ENCODE measurements at places on chromosomes 1 and 21.

DNA sequence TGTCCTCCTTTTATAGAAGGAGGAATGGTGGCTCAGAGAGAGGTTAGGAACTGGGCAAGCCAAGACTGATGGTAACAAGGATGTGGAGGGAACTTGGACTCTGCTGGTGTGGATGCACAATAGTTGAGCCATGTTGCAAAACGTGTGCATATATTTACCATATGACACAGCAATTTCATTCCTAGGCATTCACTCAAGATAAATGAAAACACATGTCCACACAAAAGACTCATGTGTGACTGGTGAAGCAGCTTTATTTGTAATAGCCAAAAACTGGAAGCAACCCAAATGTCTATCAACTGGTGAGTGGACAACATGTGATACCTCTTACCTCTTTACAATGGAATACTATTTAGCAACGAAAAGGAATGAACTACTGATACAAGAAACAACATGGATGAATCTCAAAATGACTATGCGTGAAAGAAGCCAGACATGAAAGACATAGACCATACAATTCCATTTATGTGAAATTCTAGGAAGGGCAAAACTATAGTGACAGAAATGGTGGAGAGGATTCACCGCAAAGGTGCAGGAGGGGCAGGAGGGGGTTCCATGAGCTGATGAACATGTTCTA, 36.2 kb downstream of the CAMK2N1 start:
- DNase-seq = no peak

DNA sequence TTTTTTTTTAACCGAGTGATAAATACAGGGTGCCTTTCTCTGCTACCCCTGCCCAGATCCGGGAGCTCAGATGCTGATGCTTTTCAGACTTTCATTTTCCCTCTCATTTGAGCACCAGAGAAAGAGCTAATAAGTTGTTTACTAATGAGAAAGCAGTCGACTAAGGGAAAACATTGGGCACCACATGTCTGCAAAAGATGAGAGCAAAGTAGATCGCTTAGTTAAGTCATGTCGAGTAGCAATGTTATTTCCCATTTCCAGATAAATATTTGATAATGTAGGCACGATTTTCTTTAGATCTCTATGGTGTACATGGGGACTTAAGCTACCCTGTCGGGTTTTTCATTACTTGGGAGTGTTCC, 1.2 kb downstream of the PKN2 start:
- DNase-seq = no peak

- DNase-seq = no peak
Measured at GRCh38 chr1:172142324-172142723, 278.2 kb upstream of the C1orf105 start.

GRCh38 chr1:45833361-45833760, 29.9 kb downstream of the MAST2 start:
- DNase-seq = no peak

DNA sequence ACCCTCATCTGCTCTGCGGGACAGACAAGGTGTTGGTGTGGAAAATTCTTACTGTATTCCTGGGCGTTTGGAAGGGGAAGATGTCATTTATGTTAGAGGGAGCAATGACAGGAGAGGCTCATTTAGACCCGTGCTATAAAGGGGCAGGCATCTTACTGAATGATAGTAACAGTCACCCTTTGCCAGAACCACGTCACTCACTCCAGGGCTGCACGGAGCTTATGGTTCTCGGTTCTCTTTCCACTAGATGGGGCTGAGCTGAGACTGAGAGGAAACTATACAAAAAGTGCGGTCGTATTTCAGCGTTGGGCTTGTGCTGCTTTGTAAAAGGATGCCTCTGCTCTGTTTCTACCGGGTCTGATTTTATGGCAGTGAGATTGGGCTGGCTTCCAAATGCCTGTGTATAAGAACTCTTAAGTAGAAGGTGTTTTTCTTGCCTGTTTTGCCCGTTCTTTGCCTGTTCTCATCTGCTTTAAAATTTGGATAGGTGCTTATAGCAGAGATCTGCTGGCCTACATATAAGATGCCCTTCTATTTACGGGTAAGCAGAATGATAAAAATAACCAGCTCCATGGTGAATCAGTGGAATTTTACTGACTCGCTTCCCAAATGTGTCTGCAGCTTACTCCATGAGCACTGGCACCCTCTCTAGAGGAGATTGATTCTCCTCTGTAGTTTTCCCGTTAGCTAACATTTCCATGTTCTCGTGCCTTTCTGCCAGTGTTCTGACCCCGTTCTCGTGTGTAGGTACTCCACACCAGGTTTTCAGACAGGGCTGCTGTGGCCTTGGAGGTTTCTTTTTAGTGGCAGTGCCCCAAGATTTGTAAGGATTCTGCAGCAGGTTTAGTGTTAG, 55.9 kb downstream of the MRPS6 start:
- peak; percentile 73 for DNase-seq

DNA sequence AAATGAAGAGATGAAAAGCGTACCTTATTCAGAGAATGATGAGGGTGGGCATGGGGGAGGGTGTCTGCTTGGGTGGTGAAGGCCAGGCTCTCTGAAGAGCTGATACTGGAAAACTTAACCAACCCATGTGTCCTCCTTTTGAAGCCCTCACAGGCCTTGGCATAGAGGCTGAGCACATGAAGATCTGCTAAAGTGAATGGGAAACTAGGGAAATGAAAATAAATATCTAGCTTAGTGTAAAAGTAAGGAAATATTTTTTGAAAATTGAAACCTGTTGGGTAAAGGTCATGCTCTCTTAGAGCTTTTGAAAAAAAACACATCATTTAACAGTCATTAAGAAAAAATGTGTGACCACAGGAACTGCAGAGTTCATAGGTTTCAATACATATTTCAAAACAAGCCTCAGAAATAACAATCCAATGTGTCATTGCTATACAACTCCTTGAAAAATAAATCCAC, 40.5 kb upstream of the RALGPS2 start:
- DNase-seq = no peak

DNA sequence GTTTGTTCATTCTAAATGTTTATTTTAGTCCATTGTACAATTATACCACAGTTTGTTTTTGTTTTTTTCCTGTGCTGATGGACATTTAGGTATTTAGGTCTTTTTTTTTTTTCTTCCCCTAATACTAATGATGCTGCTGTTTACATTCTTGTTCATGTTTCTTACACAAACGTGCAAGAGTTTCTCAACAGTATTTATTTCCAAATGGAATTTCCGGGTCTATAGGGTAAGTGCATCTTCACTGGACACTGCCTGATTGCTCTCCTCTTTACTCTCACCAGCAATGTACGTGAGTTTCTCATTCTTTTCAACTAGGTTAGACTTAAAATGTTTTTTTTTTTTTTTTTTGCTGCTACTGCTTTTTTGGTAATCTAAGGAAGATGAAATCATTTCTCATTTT, 122.7 kb downstream of the PPP1R12B start:
- DNase-seq = no peak

DNA sequence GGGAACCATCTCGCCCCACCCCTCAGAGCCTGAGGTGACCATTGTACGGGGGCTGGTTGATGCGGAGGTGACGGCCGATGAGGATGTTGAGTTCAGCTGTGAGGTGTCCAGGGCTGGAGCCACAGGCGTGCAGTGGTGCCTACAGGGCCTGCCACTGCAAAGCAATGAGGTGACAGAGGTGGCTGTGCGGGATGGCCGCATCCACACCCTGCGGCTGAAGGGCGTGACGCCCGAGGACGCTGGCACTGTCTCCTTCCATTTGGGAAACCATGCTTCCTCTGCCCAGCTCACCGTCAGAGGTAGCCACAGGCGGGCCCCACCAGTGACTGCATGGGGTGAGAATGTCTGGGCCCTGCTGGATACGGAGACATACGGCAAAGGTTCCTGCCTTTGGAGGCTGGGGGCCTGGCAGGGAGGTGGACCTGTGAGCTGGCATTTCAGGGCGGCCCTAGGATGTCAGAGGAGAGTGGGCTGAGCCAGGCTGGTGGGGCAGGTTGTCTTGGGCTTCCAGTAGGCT, 98.5 kb downstream of the TRIM11 start:
- DNase-seq = no peak

- DNase-seq = no peak
Measured at GRCh38 chr1:95832370-95832769, 598.4 kb downstream of the RWDD3 start.

DNA sequence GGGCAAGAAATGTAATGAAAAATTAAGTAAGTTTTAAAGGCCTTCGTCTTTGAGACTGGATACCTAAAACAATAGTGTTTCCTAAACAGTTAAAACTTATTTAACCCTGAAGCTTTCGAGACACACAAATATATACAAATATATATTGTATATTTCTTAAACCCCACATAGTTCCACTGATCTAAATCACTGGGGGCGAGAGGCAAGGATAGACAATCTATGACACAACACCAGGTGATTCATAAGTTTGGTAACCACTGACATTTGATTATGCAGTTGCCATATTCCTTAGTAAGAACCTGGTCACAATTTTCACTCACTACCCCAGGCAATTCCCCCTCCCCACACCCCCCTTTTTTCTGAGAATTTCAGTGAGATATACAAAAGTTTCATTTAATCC, 55.3 kb upstream of the BOLA1 start:
- peak; percentile 28 for DNase-seq

- DNase-seq = no peak
Measured at GRCh38 chr1:11813021-11813420, 7.0 kb downstream of the CLCN6 start.

- no peak for DNase-seq
Measured at GRCh38 chr1:8796812-8797211, 20.6 kb downstream of the RERE start.

- peak; percentile 15 for DNase-seq
Measured at GRCh38 chr1:172089768-172090510, 248.6 kb downstream of the DNM3 start.

- DNase-seq = no peak
Measured at GRCh38 chr1:107950464-107950863, 14.5 kb downstream of the VAV3 start.

DNA sequence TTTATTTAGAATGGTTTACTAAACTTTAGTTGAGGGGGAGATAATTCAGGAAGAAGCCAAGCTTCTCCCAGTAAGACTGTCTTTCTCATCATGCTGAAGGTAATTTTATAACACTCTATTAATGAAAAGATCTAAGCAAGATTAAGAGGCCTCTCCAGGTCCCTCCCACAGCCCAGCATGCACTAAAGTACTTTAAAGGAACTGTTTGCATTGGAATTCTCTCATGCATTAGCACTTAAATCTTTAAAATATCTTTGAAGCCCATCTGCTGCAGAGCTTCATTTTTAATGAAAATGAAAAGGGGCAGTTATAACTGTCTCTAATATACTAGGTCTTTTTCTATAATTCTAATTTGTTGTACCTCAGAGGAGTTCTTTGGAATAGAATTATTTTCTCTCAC, 1379.1 kb upstream of the ADGRL4 start:
- no peak for DNase-seq

DNA sequence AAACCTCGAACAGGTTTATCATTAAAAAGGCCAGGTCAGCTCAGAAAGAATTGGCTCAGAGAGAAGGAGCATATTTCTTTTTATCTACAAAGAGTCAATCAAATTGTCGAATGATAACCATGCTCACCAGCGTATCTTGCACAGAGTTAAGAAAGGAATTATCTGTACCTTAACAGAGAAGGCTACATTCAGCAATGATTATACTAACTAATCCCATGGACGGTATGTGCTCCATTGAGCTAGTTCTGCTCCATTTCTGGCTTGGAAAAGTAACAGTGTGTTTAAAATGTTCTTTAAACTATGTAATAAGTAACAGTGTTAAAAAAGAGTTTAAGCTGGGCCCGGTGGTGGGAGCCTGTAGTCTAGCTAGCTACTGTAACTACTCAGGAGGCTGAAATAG, 4.2 kb downstream of the UBR4 start:
- no peak for DNase-seq

GRCh38 chr1:29672416-29673227, 436.3 kb downstream of the PTPRU start:
- DNase-seq = no peak

DNA sequence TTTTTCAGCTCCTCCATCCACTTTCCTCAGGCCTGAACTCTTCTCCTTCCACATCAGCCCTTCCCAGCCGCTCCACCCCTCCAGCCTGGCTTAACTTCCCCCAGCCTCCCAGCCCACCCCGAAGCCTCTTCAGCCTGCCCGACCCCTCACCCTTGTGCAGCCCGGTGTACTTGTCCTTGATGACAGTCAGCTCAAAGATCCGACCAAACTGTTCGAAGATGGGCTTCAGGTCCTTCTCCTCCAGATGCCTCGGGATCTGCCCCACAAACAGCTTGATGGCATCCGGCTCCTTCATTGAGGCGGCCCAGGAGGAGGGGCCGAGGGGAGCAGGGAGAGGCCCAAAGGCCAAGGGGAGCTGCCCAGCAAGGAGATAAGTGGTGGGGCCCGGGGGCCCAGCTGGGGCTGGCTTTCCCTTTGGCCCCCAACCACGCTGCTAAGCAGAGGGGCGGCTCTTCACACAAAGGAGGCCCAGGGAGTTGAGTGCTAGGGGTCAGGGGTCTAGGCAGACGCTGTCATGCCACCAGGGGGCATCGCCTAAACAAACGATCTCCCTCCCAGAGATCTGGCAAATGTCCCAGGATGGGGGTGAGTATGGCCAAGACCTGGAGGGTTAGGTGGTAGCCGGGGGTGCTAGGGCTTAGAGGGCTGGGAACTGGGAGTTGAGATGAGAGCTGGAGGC, 738 bp downstream of the CELF3 start:
- DNase-seq = no peak

- DNase-seq = no peak
Measured at GRCh38 chr21:33546086-33546485, 3.2 kb downstream of the SON start.

- no peak for DNase-seq
Measured at GRCh38 chr1:115654663-115655305, 13.0 kb downstream of the VANGL1 start.
